ENCODE measurements at places on chromosomes 5 and 9. TPM values are rescaled to one million over a fixed set of nuclear protein-coding genes. Genes with fewer than 3 reads are reported as not detected.

Gene ORM1
- not detected for total RNA-seq

Gene ADAMTS19
- total RNA-seq = not detected

Gene ARID3C
- total RNA-seq = 0.17 TPM

Gene NIPAL4
- total RNA-seq = 2.4 TPM

- DNase-seq = no peak
These were observed 521.0 kb upstream of the SEMA6A start for GRCh38 chr5:117095346-117096332.

DNA sequence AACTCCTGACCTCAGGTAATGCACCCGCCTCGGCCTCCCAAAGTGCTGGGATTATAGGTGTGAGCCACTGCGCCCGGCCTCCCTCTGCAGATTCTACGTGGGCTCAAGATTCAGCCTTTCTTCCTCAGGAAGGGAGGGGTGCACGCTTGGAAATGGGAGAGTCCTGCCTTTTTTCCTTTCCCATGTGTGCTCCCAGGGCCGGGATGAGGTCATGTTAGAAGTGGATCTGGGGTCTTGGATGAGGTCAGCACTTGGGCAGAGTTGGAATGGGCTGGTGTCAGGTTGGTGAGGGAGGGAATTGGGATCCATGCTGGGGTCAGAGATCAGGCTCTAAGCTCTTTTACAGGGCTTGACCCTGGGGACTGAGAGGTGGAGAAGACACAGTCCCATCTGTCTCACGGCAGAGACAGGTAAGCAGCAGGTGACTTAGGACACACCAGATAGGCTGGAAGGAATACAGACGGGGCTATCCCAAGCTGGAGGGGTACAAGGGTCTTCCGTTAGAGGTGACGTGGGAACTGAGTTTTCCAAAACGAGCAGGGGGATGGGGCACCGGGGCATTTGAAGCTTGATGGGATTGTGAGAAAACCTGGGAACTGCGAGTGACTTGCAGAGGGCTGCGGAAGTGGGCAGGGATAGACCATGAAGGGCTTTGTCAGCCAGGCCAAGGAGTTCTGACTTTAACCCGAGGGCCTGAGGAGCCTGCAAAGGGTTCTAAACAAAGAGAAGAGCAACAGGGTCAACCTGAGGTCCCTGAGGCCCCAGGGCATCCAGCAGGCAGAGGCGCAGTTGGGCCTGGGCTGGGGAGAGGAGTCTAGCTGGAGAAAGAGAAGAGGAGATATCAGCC is 1.8 kb upstream of the AQP7 start:
- DNase-seq = no peak

DNA sequence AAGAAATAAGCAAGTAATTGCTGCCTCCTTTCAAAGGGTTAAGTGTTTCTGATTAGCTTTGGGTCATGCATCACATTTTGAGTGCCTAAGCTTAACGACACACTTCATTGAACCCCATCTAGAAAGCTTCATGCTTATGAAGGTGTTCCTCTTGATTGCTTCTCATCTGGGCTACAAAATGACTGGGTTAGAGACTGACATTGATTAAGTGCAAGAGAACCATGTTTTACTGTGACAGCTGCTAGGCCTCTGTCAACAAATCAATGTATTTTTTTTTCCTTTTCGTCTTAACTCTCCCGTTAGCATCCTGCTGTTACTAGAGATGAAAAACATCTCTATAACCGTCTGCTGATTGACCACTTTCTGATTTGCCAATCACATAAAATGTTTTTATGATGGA is 725.0 kb downstream of the TLE1 start:
- DNase-seq = no peak

DNA sequence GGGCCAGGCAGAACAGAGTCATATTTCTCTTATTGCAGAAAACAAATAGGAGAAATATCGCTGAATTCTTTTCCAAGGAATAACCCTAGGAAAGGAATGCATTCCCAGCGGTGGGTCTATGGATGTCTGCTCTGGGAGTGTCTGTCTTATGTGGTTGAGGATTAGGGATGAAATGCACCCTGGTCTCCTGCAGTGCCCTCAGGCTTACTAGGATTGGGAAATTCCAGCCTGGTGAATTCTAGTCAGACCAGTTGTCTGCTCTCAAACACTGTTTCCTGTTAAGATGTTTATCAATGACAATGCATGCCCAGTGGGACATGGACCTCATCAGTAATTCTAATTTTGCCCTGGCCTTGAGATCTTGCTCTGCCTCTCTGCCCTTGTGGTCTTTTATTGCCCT is 136.1 kb upstream of the ELAVL2 start:
- peak; percentile 1 for DNase-seq

All from mammary epithelial cell (primary cell).